ENCODE measurements at places on chromosomes 3 and 15.

DNA sequence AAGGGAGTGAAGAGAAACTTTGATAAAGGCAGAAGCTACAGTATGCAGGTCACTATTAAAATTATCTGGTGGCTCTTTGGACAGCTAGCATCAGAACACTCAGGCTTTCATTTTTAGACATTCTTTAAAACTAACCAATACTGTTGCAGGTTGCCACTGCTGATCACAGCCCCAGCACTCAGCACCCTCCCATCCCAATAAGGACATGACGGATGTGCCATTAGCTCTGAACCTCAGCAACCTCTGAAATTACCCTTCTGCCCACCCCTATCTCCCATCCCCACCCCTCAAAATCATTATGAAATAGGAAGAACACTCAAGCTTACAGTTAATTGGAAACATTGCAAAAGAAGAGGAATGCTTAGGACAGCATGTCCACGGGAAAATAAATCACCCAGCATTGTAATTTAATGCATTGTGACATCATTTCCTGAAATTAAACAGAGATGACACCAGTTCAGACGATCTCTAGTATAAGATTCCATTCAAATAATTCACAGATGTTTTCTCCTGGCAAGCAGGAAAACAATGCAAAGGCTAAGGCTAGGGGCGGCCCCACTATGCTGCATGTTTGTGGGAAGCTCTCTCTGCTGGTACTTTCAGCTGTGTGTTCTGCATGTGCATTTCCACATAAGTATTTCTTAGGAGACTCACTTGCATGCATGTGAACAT, 71.6 kb downstream of the MEIS2 start:
- DNase-seq, result no peak

- no peak for DNase-seq
Observed at GRCh38 chr3:54830658-54831057, 97.2 kb downstream of the LRTM1 start.

GRCh38 chr15:32716915-32717425, 834 bp upstream of the GREM1 start:
- DNase-seq, result no peak

- DNase-seq, result no peak
Observed at GRCh38 chr3:177473184-177473583, 275.9 kb upstream of the TBL1XR1 start.

DNA sequence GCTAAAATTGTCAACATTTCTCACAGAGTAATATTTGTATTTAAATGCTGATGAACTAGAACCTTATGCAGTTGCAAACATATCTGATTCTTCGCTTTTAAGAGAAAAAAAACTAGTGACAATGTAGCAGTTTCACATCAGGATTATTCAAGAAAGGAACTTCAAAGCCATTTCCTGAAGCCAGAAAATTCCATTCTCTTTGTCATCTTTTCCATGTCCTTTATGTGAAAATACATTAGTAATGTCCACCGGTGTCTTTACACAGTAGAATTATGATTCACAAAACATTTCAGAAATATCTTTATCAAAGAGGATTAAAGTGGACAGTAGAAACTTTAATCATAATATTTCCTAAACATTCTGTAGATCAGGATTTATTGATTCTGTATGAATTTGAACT, 12.7 kb upstream of the LXN start:
- no peak for DNase-seq

DNA sequence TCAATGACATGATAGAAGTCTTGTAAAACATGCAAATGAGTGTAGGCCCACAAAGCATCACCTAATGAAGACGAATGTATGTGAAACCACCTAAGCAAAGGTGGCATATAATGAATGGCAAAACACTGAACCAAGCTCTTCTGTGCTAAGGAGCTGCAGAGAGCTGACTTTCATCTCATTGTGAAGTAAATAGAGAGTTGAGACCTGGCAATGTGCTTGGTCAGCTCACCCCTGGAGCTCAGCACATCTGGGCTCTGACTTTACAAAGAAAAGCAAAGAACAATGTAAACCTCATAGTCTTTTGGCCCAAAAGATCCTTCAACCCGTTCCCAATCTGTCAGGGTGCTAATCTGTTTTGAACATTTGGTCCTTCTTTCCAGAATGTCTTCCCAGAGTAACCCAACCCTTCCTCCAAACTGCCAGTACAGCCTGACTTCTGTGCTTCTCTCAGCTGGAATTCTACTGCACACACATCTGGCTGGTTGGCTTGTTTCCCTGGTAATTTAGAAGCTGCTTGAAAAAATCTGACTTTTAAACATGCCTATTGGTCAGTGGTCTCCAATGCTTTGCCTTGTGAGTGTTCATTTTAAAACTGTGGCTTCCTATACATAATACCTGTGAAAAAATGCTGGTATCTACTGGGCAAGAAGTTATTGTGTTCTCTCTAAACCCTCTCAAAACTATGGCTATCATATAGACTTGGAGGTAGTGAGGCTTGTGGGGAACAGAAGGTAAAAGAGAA, 101.7 kb downstream of the CD200R1L start:
- DNase-seq, result no peak

DNA sequence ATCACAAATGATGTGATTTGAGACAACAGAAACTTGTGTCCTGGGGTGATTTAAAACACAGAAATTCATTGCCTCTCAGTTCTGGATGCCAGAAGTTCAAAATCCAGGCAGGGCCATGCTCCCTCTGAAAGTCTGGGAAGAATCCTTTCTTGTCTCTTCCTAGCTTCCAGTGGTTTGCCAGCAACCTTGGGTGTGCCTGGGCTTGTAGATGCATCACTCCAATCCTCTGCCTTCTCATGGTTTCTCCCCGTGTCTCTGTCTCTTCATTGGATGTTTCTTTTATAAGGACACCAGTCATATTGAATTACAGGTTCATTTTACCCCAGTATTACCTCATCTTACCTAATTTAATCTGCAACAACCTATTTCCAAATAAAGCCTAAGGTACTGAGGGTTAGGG, 16.7 kb downstream of the ZPLD1 start:
- DNase-seq, result no peak

- DNase-seq, result no peak
Observed at GRCh38 chr3:122758877-122759560, 34.6 kb downstream of the HSPBAP1 start.
